ENCODE measurements at places on chromosomes 13 and 19. TPM values are rescaled to one million over a fixed set of nuclear protein-coding genes. Genes with fewer than 3 reads are reported as not detected.
A peak's percentile ranks its signal among the peaks of the same experiment; 100 is the strongest.

DNA sequence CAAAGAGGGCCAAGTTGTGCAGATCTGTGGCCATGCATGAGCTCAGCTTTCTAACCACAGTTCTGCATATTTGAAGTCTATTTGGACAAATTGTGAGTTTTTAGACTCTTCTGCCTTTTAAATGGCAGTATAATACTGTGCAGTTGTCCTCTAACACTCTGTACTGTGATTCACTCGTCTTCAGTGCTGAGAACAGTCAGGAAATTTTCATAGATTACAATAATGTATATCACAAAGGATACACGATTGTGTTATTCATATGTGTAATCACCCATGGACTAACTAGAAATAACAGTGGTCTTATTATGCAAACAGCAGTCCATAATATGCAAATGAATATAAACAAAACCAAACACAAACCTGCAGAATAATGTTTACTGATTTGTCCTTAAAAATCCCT, 259.1 kb downstream of the PCDH9 start:
- no peak for DNase-seq

The ICAM4 gene
- total RNA-seq: 0.95 TPM

- DNase-seq: peak; percentile 2
Observed at GRCh38 chr19:33235269-33235995, 9.8 kb upstream of the SLC7A10 start.

DNA sequence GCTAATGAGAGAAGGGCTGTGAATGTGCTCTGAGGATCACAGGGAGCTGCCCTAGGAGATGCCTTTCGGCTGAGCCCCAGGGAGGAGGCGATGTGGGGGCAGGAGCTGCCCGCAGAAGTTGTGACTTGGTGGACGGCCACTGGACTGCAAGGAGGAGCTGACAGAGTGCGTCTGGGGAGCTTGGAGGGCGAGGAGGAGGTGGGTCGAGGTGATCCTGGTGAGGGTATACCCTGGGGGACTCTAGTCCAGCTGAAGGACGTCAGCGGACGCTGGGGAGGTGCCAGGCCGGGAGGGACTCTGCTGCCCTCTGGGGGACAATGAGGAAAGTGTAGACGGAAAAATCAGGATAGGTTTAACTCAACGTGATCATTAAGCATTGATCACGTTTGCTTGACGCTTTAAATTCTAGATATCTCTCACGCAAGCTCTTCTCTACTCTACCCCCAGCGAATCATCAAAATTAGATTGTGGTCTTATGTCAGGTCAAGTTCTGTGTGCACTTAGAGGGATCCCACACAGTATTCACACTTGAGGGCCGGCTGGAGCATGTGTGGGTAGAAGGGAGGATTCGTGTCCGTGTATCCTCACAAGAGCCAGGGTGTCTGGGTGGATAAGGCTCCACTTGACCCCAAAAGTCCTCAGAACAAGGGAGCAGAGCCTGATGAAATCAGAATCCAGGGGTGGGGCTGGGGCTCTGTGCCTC, 3.3 kb upstream of the CEACAM7 start:
- DNase-seq: no peak

DNA sequence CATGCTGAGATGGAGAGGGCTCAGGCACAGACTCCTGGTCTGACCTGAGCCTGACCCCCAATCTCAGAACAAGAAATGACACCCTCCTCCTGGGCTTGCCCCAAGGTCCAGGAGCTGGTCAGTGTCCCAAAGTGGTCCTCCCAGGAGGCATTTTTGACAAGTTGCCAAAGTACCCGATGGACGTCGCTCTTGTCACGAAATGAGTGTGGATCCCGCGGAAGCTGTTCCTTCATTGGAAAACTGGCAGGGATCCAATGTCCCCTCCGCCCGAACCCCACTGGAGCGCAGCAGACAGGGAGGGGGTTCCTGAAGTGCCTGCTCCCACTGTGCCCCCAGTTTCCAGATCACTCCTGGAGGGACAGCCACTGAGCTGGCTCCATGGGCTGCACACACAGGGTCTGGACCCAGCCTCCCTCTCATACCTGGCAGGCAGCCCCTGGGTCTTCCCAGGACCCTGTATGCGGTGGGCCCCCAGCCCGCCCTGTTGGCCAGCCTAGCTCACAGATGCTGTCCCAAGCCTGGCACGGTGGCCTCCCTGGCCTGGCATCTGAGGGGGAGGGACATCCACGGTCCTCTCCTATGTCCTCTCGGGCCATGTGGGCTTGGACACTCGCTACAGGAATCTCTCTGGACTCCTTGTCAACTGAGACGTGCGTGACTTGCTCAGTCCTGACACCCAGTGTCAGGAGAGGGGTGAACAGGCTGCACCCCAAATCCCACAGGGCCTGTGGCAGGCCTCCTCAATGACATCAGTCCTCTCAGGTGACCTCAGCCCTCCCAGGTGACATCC, 12.8 kb upstream of the ZNF14 start:
- DNase-seq: no peak

The ISOC2 gene
- total RNA-seq: 63.3 TPM

- DNase-seq: no peak
Observed at GRCh38 chr19:51697169-51697776, 4.1 kb downstream of the SPACA6 start.

DNA sequence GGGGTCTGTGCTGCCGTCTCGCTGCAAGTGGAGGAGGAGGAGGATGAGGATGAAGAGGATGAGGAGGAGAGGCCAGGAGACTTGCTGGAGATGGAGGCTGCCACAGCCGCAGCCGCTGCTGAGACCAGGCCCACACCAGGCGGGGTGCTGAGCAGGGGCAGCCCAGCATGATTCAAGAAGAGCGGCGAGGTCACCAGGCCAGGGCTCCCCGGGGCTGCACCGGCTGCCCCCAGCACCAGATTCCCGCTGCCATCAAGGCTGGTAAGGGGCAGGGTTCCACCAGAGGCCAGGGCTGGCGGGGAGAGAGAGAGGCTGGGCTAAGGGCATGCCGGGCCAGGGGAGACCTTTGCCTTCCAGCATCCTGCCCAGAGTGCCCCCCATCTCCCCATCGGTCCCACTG, 15.3 kb downstream of the ZNF574 start:
- no peak for DNase-seq

DNA sequence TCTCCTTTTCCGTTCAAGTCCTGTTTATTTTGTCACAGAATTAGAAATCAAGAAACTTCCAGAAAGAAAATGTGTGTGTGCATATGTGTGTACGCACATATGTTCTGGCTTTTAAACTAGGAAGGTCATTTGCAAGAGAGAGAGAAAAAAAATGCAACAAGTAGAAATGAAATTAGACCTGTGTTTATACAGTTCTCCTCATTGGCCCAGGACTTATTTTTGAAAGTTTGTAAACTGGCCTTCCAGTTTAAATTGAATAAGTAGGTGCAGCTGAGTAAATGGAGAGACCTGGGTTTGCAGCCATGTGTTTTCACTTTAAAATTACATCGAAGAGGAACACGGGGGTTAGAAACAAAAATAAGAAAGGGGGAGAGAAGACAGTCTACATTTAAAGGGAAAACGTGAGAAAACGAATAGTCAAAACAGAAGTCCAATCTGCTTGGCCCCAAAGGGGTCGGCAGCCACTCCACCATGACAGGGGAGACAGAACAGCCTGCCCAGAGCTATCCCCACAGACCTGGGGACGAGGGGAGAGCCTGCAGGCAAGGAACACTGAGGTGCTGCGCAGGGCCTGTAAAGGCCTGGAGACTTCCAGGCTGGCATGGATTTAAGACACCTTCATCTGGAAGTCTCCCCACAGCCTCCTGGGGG, 216.8 kb upstream of the MAB21L1 start:
- DNase-seq: no peak

DNA sequence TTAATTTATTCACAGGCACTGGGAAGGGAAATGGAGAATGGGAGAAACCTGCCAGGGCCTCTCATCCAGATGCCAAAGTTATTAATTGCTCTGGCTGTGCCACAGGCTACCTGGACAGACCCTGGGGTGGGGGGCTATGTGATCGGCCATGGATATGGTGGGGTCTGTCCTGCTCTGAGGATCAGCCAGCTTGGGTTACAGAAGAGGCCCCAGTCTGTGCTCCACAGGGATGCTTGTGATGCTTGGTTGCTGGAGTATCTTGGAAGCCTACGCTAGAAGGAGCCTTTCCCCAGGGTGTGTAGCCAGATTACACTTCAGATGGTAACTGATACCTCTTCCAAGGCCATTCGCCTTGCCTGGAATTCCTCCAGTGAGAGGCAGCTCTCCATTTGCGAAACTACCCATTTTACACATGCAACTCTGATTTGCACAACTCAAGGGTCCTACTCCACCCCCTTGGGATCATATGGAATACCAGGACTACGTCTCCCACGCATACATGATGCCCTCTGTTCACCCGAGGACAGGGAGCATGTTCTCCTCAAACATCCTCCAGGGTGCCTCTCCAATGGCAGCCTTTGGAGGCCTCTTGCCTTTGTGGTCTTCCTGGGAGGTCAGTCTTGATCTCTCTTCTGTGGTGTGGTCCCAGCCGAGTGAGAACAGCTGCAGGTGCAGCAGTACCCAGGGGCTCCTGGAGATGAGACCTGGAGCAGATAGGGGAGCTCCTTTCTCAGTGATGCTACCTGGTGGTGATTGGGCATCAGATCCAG, 186.6 kb upstream of the TSHZ3 start:
- no peak for DNase-seq

All from pulmonary artery endothelial cell (primary cell).